Non-pigmented ciliary epithelial cell (primary cell): ENCODE measurements at places on chromosomes 11 and 22.

DNA sequence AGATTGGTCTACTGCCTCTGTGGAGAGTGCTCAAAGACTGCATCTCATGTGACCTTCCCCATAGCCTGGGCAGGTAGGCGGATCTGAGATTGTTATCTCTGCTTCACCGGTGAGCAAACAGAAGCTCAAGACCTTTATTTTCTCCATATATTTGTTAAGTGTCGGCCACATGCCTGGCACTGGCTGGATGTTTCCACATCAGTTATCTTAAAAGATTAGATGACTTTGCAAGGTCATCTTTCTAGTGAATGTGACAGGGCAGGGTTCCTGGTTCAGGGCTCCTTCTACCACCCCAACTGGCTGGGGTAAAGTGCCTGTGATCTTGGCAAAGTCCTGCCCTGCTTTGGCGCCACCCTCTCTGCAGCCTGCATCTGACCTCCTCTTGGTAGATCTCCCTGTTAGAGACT is 125.0 kb downstream of the CCDC81 start:
- no peak for DNase-seq

DNA sequence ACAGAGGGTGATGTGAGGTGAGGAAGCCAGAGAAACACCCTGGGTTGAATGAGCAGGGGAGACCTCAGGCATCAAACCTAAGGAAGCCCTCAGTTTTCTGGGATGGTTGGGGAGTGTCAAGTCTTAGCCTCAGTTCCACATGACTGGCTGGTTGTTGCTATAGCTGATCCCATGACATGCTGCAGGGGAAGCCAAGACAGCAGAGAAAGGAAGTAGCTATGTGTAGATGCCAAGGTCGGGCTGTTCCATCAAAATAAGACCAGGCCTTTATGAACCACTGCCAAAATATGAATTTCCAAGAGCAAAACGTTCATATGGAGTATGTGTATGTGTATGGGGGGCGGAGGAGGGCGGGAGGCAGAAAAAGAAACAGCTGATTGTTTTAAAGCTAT is 11.6 kb downstream of the CD59 start:
- no peak for DNase-seq

- DNase-seq, result no peak
These were observed 118.1 kb downstream of the HIPK3 start for GRCh38 chr11:33375236-33375635.

GRCh38 chr11:85040166-85040565 is 587.0 kb downstream of the DLG2 start:
- no peak for DNase-seq

DNA sequence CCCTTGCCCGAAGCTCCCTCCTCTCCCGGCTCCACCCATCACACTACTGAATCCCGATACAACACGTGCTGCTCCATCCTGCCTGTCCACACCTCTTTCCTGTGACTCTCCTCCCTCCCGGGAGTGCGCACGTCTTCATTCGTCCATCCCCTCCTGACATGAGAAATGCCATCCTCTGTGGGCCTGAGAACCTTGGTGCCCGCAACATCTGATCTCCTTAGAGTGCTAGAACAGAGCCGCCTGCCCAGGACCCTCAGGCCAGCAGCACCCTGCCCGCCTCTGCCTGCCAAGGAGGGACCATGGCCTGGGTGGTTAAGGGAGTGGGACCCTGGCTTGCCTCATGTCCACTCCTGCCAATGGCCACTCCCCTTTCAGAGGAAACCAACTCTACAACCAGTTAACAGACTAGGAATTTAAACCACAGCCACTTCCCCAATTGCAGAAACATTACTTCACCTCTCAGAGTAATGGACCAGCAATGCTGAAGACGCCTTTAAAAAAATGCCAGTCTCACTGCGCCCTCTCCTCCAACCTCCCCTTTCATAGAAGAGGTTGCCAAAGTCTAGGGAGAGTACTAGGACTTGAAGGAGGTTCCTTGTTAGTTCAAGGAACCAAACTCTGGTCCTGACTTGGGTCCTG is 466.3 kb downstream of the OPCML start:
- DNase-seq, result peak; percentile 2

DNA sequence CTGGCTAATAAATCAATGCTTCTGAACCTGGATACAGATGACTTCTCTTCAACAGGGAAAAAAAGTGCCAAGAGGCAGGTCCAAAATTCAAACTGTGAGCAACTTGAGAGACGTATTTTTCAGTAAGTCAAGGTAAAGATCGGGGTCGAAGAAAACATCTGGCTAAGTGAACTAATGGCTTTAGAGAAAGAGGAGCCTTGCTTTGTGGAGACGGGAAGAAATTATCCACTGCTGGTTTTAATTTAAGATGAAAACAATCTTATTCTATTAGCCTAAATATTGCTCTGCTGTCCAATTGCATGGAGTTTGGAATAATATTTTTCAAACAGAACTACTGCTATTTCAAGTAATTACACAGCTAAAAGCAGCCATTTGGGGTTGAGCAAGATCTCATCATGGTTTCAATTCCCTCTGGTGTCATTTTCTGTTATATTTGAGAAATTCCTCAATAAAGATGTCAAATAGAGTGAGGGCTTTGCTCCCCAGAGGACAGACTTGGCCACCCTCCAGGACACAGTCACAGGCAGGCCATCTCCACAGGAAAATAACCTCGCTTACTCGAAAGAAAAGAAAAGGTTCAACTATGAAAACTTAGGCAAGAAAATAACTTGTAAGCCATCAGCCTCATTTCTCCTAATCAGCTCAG is 29.8 kb downstream of the SCUBE1 start:
- DNase-seq, result no peak

DNA sequence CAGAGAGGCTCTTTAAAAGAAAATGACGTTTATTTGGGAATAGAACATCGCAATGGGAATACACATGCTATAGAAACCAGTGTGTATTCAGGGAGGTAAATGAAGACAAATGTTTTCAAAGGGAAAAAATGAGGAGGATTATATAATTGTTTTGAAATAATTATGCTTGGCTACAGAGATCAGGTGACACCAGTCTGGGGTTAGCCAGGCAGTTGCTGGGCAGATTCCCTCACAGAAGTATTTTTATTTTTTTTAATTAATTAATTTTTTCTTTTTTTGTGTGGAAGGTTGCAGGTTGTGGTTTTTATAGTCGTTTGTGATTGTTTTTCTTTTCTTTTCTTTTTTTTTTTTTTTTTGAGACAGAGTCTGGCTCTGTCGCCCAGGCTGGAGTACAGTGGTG is 5.6 kb upstream of the STARD10 start:
- DNase-seq, result no peak

DNA sequence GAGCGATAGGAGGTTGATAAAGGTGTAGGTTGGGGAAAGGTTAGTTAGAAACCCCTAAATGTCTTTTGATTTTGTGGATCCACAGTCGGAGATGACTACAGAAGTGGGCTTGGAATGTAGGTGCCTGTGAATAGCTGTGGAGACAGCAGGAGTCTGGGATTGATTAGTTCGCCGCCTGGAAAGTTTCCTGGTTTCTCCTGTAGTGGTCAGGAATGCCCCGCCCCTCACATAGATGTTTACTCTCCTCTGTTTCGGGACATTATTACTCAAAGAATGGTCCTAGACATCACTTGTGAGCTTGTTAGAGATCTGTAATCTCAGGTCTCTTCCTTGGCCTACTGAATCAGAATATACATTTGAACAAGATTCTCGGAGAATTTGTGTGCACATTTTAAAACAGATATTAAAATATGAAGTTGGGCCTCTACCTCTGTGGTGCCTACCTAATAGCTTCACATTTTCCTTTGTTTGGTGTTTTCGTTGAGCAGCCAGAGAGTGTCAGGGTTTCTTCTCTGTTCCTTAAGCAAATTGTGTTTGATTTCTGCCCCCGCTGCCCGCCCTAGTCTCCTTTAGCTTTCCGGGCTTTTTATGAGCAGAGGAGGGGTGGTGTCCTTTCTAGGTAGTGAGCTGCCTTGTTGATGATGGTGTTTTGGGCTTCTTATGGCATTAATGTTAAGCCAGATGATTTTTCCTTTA is 89.4 kb downstream of the PPP6R3 start:
- DNase-seq, result no peak
